ENCODE measurements at places on chromosomes 3 and 15.

DNA sequence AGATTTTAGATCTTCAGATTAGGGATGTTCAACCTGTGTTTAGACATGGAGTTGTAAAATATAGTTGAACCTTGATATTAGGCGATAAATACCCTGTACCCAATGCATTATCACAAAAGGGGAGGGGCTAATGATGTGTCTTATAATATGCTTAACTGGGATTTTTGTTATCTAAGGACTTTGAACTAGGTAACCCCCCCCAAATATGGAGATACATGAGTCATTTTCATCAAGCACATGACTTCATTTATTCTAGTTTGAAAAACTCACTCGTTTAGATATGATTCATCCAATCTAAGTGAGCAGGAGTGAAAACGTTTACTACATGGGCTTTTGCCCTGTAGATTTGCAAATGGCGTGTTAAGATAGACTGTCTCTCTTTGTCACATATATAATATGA, 212.4 kb downstream of the IL5RA start:
- H3K4me3 ChIP-seq: no peak overlapping the region
- H3K27me3 ChIP-seq: no peaks in the 10 kb centered on the region
- no peaks in the 10 kb centered on the region for H3K36me3 ChIP-seq

- no peaks in the 10 kb centered on the region for H3K36me3 ChIP-seq
- no peak overlapping the region for H3K4me3 ChIP-seq
- no peak for DNase-seq
- peaks cover 6% of the 10 kb centered on the region for H3K4me1 ChIP-seq
Observed at GRCh38 chr3:187006864-187007630, 76.7 kb downstream of the ST6GAL1 start.

- no peaks in the 10 kb centered on the region for H3K4me1 ChIP-seq
- H3K4me3 ChIP-seq: no peak overlapping the region
- H3K27ac ChIP-seq: no peak overlapping the region
- H3K36me3 ChIP-seq: no peaks in the 10 kb centered on the region
- no peaks in the 10 kb centered on the region for H3K27me3 ChIP-seq
Observed at GRCh38 chr3:115187149-115187757, 40.2 kb upstream of the ZBTB20 start.

DNA sequence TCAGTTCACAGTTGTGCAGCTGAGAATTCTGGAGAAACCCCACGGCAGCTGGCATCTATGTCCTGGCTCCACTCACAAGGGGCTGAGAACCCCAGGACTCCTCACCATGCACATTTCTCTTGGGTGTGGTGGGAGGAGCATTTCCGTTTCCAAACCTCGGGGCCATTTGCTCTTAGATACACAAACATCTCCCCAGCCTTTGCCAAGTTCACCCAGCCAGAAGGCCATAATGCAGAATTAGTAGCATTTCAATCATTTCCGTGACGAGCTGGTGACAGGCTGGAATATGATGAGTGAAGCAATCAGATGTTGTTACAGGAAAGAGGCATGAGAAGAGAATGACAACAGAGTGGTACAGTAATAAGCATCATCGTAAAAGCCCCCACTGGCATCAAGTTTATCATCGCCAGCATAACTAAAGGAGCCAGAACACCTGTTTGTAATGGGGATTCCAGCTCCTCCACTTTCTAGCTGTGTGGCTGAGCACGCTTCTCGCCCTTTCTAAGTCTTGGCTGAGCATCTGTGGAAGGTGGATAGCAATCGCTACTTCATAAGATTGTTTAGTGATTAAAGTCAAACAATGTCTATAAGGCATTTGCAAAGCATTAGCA, 82.0 kb downstream of the LIPC start:
- no peak overlapping the region for H3K4me3 ChIP-seq
- H3K27ac ChIP-seq: no peak overlapping the region
- no peak for DNase-seq
- H3K4me1 ChIP-seq: peaks cover 4% of the 10 kb centered on the region
- no peaks in the 10 kb centered on the region for H3K36me3 ChIP-seq

- DNase-seq: no peak
- H3K36me3 ChIP-seq: no peaks in the 10 kb centered on the region
- H3K27ac ChIP-seq: no peak overlapping the region
- H3K4me1 ChIP-seq: peaks cover 5% of the 10 kb centered on the region
Observed at GRCh38 chr3:155138677-155139076, 58.6 kb downstream of the MME start.

GRCh38 chr3:55097441-55097840, 169.6 kb upstream of the LRTM1 start:
- DNase-seq: no peak
- H3K27me3 ChIP-seq: no peaks in the 10 kb centered on the region
- H3K4me1 ChIP-seq: no peaks in the 10 kb centered on the region

DNA sequence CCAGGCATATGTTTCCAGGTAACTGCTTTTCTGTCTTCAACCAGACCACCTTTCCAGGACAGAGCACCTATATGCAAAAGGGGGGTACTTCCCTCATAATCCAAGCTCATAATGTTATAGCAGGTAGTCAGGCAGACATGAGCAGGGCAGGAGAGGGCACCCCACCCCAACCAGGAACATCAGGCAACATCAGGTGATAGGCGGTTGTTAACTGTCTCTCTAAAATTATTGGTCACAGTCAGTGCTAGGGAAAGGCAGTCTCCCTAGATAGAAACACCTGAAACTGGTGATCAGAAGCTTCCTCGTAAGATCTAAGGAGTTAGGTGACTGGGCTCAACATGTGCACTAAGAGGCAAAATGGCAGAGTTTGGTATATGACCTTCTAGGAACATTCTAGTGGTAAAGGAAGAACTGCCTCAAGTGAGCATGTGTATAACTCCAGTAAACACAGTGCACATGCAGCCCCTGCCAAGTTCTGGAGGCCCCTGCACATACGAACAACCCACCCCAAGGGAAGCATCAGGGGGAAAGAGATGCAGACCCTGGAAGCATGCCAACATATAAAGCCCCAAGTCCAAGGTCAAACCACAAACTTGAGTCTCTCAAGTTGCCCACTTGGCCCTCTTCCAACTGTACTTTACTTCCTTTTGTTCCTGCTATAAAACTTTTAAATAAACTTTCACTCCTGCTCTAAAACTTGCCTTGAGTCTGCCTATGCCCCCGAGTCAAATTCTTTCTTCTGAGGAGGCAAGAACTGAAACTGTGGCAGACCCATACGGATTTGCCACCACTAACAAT, 270.9 kb downstream of the ULK4 start:
- H3K27ac ChIP-seq: no peak overlapping the region
- no peak for DNase-seq
- H3K36me3 ChIP-seq: no peaks in the 10 kb centered on the region
- H3K4me3 ChIP-seq: no peak overlapping the region

DNA sequence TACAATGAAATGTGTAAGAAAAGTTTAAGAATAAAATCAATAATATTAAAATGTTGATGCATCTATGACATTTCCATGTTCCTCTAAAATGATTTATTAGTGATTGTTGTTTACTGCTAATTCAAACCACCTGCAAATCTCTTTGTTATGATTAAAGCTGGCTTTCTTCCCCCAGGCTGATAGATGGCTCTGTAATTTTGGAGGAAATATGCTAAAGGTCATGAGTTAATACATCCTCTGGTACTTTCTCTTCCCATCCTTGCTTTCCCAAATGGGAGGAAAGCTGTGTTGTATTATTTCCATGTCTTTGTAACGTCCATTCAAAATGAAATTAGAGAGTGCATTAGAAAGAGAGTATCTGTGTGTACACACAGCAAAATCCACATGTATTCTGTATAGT, 139.5 kb upstream of the TMCO5A start:
- no peak overlapping the region for H3K27ac ChIP-seq
- no peak overlapping the region for H3K4me3 ChIP-seq
- H3K4me1 ChIP-seq: no peaks in the 10 kb centered on the region
- no peak for DNase-seq

DNA sequence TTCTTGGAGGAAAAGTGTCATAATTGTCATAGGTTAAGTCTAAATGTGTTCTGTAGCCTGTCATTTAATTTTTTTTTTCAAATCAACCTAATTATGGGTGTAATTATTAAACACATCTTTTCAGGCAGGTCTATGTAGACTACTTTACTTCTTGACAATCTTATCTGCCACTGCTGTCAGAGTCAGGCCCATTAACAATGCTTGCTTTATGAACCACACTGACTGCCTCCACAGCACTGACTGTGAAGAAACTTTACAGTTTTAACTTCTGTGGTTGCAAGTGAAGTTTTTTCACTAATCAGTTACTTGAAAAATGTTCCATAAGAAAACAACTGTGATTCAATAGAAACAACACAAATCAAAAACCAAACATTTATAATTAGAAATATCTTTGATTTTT, 407.8 kb downstream of the PLCL2 start:
- no peaks in the 10 kb centered on the region for H3K27me3 ChIP-seq
- peaks cover 1% of the 10 kb centered on the region for H3K36me3 ChIP-seq
- H3K4me1 ChIP-seq: no peaks in the 10 kb centered on the region
- H3K27ac ChIP-seq: no peak overlapping the region
- no peak for DNase-seq

- H3K4me1 ChIP-seq: no peaks in the 10 kb centered on the region
- H3K27me3 ChIP-seq: no peaks in the 10 kb centered on the region
- no peak overlapping the region for H3K4me3 ChIP-seq
- DNase-seq: no peak
Observed at GRCh38 chr3:133962849-133963248, 66.9 kb downstream of the SLCO2A1 start.

DNA sequence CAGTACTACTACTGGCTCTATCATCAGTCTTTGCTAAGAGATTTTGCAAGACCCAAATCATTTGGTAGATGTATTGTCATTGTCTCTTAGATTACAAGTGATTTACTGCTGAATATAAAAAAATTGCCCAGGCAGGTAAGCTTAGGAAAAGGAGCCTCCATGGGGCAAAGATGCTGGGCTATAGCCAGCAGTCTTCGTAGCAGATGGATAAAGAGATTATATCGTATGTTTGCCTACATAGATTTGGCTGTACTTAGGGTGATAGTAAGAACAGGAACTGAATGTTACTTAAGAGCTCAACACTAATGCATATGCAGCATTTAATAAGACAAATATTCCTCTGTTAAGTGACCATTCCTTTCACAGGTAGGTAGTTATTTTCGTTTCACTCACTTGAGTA, 48.9 kb downstream of the PTPRG start:
- H3K36me3 ChIP-seq: no peaks in the 10 kb centered on the region
- no peak overlapping the region for H3K4me3 ChIP-seq
- no peak for DNase-seq
- no peak overlapping the region for H3K27ac ChIP-seq

GRCh38 chr3:195467641-195468390, 25.0 kb upstream of the ACAP2 start:
- no peak overlapping the region for H3K4me3 ChIP-seq
- no peaks in the 10 kb centered on the region for H3K36me3 ChIP-seq

DNA sequence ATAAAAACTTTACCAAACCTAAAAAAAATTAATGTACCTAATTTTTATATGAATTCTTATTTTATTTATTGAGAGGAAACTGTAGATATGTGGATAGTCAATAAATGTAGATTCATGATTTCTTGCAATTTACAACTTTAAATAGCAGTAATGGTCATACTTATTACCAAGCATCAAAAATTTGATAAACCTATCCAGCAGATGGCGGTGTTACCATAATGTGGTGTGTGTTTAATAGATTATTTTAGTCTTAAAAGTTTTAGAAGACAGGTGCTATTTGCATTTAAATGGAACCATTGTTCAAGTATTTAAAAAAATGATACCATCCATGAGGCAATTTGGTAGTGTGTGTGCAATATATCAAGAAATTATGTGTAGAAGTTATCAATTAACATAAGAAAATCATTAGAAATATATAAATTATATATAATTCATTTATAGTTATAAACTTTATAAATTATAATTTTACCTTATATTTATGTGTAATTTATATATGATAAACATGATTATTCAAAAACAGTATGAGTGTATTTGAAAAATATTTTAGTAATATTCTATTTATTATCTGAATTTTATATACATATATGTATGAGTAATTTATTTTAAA, 176.0 kb upstream of the BCHE start:
- H3K36me3 ChIP-seq: no peaks in the 10 kb centered on the region
- H3K4me3 ChIP-seq: no peak overlapping the region
- H3K4me1 ChIP-seq: no peaks in the 10 kb centered on the region

- no peaks in the 10 kb centered on the region for H3K4me1 ChIP-seq
- H3K36me3 ChIP-seq: peaks cover 1% of the 10 kb centered on the region
- no peak overlapping the region for H3K27ac ChIP-seq
- DNase-seq: no peak
- H3K4me3 ChIP-seq: no peak overlapping the region
Observed at GRCh38 chr3:120410541-120410940, 40.3 kb downstream of the FSTL1 start.

DNA sequence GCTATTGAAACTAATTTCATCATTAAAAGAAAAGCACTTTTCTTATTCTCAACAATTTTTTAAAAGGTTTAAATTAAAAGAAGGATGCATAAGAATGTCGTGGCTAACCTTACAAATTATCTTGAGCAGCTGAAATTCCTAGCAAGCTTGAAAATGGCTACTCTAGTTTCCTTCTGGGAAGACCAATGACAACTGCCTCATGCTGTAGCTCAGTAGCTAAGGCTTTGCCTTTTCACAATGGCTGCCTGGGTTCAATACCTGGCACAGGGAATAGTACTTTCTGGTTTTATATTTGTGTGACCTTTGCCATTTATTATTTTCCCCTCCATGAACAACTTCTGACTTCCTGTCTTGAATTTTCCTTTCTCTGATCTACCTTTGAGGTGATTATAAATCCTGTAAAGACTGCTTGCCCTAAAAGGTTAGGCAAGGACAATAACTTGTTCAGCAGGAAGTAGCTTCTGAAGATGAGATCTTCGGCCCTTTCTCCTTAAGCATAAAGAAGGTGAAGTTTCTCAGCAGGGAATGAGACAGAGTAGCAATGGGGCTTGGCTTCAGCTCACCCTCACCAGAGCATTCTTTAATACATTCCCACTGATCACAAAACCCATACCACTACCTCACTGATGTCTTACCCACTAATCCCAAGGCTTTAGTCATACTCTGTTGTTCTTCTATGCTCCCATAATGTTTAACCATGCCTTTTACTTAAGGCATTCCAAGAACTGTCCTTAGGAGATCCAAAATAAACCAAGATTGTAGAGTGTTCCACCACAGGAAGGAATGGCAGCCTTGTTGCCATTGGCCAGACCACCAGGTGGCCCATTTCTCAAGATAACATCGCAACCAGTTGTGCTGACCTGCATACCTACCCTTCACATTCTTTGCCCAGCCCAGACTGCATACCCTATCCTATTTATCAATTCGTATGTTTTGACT, 276.8 kb downstream of the ULK4 start:
- no peak for DNase-seq
- H3K4me1 ChIP-seq: peaks cover 25% of the 10 kb centered on the region
- H3K36me3 ChIP-seq: no peaks in the 10 kb centered on the region
- H3K27me3 ChIP-seq: no peaks in the 10 kb centered on the region
- H3K4me3 ChIP-seq: no peak overlapping the region
- no peak overlapping the region for H3K27ac ChIP-seq

- no peak overlapping the region for H3K4me3 ChIP-seq
- H3K27ac ChIP-seq: no peak overlapping the region
- H3K36me3 ChIP-seq: no peaks in the 10 kb centered on the region
- no peak for DNase-seq
- H3K27me3 ChIP-seq: no peaks in the 10 kb centered on the region
Observed at GRCh38 chr3:172903642-172904320, 153.3 kb downstream of the ECT2 start.

GRCh38 chr15:75843678-75844581, 683 bp downstream of the UBE2Q2 start:
- H3K27me3 ChIP-seq: no peaks in the 10 kb centered on the region
- DNase-seq: peak; percentile 69
- peaks cover 11% of the 10 kb centered on the region for H3K4me1 ChIP-seq
- no peaks in the 10 kb centered on the region for H3K36me3 ChIP-seq
- peak overlapping the region; percentile 96 for H3K4me3 ChIP-seq
- peak overlapping the region; percentile 63 for H3K27ac ChIP-seq

- H3K36me3 ChIP-seq: no peaks in the 10 kb centered on the region
- H3K27me3 ChIP-seq: no peaks in the 10 kb centered on the region
- H3K4me3 ChIP-seq: no peak overlapping the region
- H3K27ac ChIP-seq: peak overlapping the region; percentile 22
- no peaks in the 10 kb centered on the region for H3K4me1 ChIP-seq
- DNase-seq: peak; percentile 41
Observed at GRCh38 chr15:55897560-55898336, 95.7 kb downstream of the NEDD4 start.
